ENCODE measurements at places on chromosomes 1 and 21. TPM values are rescaled to one million over a fixed set of nuclear protein-coding genes. Genes with fewer than 3 reads are reported as not detected.

The NCAM2 gene
- not detected for total RNA-seq

The TMEM125 gene
- not detected for total RNA-seq

GRCh38 chr1:47351305-47351704 lies 17.7 kb downstream of the CMPK1 start:
- no peak for DNase-seq

The MRAP gene
- total RNA-seq = not detected

- no peak for DNase-seq
These were observed 24.0 kb downstream of the EEIG2 start for GRCh38 chr1:108583757-108584427.

The TCHHL1 gene
- not detected for total RNA-seq

GRCh38 chr21:29633756-29634155 lies 306.0 kb downstream of the GRIK1 start:
- DNase-seq = no peak

- no peak for DNase-seq
These were observed 15.1 kb upstream of the KLF17 start for GRCh38 chr1:44103270-44104131.

The FAM72C gene
- 0.49 TPM for total RNA-seq

GRCh38 chr1:116556289-116557006 lies 14.4 kb downstream of the CD58 start:
- no peak for DNase-seq

DNA sequence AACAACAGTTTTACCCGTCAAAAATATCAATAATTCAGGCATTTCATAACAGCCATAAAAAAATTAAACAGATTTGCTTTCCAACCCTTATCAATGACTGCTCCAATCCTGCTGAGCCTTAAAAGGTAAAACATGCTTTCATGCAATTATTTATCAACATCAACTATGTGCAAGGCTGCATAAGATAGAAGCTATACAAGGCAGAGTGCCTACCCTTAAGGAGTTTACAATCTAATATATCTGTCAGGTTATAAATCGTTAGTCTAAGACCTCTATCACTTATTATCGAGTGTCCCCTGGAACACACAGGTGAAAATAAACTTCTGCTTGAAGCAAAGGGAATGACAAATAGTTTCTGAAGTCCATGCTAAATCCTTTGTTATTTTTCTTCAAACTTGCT lies 1.8 kb downstream of the ERRFI1 start:
- no peak for DNase-seq

The MAP3K7CL gene
- total RNA-seq = 7.9 TPM

- DNase-seq = no peak
These were observed 53.4 kb upstream of the GOLT1A start for GRCh38 chr1:204267191-204267601.

The SPTA1 gene
- total RNA-seq = not detected

DNA sequence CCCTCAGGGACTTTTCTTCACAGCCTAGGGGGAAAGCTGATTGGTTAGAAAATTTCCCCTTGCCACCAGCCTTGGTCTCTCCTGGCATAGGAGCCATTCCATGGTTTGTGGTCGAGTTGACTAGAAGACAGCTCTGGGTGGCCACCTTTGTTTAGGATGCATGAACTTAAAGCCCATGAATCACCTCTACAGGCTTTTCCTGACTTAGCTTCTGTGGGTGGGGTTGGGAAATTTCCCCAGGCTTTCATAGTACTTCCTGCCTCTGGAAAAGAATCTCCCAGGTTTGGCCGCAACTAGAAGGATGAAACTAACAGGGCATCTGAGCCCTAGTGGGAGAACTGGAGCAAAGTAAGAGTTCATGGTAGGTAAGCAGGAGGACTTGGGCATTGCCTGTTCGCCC lies 72.6 kb downstream of the SNRPE start:
- DNase-seq = no peak

DNA sequence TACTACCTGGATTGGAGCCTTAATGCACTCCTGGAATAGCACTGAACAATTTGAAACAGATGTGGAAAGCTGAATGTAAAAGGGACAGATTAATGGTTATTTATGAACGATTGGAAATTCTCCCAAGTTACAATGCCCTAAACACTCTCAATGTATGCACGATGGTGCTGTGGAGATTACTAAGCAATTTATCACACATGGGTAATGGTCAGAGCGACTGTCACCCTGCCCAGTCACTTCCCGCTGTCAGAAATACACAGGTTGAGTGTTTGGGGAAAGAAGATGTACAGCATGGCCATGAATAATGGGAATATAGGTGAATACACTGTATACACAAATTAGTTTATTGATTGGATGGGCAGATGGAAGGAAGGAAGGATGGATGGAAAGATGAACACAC lies 342.4 kb downstream of the VAV3 start:
- no peak for DNase-seq

- no peak for DNase-seq
These were observed at the start of gene LBR for GRCh38 chr1:225427235-225428067. TSS of gene LBR (minus strand) at chr1:225428038. CDS start at chr1:225424075, 3,963 bp downstream.

DNA sequence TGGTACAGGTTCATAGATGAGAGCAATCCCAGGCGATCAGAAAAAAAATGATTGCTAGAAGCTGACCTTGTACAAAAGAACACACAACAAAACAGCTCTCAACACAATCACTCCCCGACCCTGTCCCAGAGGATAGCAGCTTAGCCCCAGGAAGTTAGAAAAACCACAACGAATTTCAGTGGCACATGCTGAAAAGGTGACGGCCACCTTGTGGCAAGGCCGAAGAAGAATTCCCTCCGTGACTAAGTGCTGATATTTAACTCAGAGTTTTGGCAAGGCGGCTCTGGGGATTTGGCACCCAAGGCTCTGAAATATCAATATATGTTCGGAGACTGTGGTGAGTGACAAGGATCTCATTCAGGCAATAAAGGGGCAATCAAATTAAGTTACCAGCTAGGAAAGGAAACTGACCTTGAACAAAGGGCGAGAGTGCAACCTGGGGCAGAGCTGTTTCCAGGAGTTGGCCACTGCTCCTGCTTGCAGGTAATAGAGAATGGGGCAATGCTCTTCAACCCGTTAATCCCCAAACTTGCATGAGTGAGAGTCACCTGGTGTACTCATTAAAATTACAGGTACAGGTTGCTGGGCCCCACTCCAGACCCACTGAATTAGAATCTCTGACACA lies 96.2 kb downstream of the BEND5 start:
- no peak for DNase-seq

DNA sequence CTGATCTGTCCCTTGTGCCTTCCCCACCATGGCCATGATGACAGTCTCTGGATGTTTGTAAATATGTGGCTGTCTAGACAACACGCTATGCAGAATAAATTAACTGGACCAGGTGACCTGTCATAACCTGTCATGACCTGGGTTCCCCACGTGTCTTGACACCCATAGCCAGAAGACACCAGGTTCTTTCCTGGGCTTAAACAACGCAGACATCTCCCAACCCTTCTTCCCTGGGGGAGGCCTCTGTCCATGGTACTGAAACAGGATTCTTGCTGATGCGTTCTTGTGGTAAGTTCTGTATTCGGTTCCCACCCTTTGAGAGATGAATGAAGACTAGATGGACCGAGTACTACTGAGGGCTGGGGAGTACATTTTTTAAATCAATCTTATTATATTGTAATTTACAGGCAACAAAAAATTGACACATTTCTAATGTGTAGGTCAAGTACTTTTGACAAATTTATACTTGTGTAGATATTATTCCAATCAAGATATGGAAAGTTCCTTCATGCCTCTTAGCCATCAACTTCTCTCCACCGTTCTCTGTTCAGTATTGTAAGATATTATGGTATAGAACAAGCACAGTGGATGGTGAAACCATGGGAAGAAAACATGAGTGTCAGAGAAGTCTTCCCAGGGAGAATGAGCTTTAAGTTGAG lies 738.8 kb downstream of the PTPRU start:
- no peak for DNase-seq

The COP1 gene
- total RNA-seq = 52.1 TPM
